ENCODE measurements at places on chromosomes 5 and 9. TPM values are rescaled to one million over a fixed set of nuclear protein-coding genes. Genes with fewer than 3 reads are reported as not detected.

The IFNB1 gene
- total RNA-seq = 0.68 TPM

The ANXA2R gene
- 28.3 TPM for total RNA-seq

The RARS1 gene
- total RNA-seq = 62.0 TPM

GRCh38 chr5:179607160-179607931 is 16.1 kb downstream of the HNRNPH1 start:
- no peak for DNase-seq

GRCh38 chr9:3858961-3859360 is 333.2 kb upstream of the RFX3 start:
- DNase-seq = no peak

DNA sequence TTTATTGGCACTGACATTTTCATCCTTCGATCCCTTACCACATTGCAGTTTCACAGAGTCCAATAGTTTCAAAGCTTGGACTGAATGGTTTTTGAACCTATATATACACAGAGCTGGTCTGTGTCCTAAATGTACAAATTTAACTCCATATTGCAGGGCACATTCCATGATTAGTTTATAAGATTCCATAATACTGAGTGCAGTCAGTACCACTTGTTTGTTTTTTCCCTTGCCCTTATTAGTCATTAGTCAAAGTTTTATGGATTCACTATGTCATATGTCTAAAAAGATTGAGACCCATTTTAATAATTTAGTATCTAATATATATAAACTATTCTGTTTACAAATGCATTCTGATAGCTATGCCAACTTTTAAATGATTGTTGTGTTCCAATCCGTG is 654.8 kb upstream of the MEF2C start:
- no peak for DNase-seq

GRCh38 chr5:138615461-138615860 is 40.3 kb upstream of the HSPA9 start:
- no peak for DNase-seq

GRCh38 chr5:51487952-51488351 is 104.7 kb downstream of the ISL1 start:
- DNase-seq = no peak

DNA sequence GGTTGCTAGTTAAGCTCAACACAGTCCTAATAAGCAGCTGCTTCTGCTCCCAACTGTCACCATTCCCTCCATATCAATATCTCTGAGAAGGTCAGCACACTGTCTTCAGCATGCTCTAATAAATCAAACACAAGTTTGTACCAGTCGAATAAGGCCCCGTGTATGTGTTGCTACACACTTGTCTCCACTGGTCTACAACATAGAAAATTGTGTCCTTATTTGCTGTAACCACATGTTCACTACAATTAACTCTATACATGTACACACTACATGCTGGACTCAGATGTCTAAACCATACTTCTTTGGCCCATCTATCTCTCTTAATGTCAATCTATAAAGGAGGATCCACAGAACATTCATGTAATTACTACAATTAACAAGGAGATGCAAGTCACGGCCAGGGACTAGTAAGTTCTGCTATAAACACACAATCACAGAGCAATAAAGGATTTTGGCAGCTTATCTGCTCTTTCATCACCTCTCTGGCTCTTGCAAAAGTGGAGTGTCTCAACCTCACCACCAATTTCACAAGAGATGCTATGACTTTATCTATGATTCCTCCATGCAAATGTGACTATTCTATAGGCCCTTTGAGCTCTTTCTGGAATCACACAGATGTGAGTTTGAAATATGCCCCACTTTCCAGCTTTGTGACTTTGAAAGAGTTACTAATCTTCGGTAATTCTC is 143.9 kb downstream of the SEMA5A start:
- DNase-seq = no peak

- DNase-seq = no peak
These were observed 4.5 kb downstream of the RCL1 start for GRCh38 chr9:4796988-4797853.

- no peak for DNase-seq
These were observed 668.7 kb upstream of the FTMT start for GRCh38 chr5:121182788-121183490.

Measured in activated CD4-positive, alpha-beta memory T cell treated with anti-CD3 and anti-CD28 coated beads, Interleukin-2, amount 10 ng/mL, durations not matched to agents 7 days and 5 days (primary cell).